Suppressor macrophage treated with lipopolysaccharide for 4 hours (primary cell): ENCODE measurements at places on chromosomes 5 and 9.
A peak's percentile ranks its signal among the peaks of the same experiment; 100 is the strongest.

DNA sequence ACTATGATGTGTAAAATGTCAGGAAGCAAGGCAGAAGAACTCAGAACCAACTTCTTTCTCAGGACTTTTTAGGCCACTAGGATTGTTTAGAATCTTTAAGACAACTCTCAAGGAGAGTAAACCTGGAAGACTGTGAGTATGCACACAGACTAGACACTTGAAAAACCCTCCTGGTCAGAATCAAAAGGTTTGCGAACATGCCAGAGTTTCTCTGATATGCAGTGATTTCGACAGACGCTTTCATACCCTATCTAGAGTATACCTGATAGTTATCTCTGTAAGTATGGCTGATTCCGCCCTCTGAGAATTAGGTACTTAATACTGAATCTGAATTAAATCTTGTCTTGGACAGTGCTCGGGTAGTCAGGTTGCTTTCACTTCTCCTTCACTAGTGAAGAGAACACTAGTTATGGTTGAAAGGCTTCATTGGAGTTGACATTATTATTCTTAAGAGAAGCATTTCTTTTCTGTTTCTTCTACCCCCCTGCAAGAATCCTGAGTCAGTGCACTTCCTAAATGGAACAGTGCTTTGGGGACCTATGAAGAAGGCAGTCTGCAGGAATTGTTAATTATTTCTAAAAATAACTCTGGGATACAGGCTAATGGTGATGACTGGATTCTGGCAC lies 158.1 kb downstream of the HACD4 start:
- no peak for DNase-seq

DNA sequence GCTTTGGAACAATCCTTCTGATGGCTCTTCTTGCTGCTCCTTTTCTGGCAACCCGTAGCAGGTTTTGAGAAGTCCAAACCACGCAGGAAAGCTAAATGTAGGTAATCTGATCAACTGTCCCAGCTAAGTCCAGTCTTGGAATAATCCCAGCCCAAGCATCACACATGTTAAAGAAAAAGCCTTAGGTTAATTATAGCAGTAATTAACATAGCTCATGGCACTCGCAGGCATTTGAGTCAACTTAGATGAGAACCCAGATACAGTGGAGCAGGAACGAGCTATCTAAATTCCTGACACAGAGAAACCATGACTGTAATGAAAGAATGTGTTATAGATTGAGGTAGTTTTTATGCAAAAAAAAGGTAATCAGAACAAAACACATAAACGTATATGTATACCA lies 844.8 kb downstream of the CDH9 start:
- DNase-seq: no peak

DNA sequence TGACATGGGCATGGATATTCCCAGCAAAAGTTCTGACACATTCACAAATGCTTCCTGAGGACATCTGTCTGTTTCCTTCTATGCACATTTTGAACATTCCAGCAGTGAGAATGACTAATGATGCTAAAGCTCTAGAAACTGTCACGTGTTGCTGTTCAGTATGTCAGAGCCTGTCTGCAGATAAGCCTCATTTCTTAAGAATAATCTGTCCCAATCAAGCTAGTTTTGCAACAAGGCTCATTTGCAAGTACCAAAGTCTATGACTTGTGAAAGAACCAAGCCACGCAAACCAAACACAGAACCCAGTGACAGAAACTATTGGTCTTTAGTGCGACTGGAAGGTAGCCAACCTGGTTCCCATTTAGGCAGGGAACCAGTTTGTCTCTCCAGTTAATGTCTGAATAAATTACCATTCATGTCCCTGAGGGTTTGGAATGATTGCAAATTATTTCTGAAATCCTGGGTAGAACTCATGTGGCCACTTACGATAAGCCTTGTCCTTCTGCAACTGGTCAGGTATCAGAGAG lies 178.5 kb downstream of the C9orf152 start:
- peak; percentile 97 for DNase-seq

GRCh38 chr5:35683466-35683865 lies 65.8 kb downstream of the SPEF2 start:
- DNase-seq: no peak

DNA sequence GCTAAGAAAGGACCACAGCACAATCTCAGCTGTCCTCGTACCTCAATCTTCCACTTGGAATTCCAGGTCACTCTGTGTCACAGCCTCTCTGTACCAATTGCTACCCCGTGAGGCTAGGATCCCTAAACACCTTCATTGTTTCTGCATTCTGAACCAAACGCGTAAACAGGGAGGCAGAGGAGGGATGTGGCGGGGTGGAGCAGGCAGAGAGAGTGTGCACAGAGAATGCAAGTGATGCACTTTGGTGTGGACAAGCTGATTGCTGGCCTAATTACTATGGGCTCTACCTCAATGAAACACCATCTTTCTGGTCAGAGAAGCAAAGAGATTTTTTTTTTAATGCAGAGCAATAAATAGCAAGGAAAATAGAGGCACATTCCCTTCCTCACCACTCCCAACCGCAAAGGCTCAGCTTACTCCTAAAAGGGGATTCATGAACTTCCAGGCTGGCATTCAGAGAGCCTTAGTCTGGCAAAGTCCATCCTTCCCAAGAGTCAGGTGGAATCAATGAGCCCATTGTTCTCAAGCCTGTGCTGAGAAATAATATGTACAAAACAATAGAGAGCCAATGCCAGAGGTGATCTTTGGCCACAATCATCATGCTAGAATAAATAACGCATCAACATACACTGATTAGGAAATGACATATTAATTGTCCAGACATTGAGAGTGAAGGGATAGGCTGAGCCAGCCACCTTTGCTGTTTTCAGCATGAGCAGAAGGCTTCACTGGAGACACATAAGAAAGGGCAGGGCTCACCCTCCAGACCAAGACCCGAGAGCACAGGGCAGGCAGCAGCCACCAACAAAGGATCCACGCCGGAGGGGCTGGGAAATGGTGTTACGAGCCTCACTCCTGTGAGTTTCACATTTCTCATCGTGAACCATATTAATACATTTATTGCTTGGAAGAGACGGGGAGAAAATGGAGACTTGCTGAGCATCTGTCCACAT lies 278.8 kb downstream of the ENC1 start:
- no peak for DNase-seq

DNA sequence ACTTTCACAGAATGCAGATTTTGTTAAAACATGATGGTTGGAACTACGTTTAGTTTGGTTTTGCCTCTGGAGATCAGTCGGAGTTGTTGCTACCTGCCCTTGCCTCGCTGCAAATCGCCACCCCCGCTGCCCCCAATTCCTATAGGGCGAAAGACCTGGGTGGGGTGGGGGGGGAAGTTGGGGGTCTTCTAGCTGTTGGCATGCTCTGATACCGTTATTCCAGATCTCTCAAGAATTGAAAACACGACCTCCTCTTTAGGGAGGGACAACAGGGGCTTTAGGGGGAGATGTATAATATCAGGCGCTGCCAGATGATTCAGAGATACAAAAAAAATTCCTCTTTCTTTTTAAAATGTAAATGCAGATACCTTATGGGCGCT lies 36.4 kb upstream of the NFIB start:
- DNase-seq: no peak

GRCh38 chr9:33415501-33416038 lies 13.2 kb upstream of the AQP7 start:
- DNase-seq: peak; percentile 69

DNA sequence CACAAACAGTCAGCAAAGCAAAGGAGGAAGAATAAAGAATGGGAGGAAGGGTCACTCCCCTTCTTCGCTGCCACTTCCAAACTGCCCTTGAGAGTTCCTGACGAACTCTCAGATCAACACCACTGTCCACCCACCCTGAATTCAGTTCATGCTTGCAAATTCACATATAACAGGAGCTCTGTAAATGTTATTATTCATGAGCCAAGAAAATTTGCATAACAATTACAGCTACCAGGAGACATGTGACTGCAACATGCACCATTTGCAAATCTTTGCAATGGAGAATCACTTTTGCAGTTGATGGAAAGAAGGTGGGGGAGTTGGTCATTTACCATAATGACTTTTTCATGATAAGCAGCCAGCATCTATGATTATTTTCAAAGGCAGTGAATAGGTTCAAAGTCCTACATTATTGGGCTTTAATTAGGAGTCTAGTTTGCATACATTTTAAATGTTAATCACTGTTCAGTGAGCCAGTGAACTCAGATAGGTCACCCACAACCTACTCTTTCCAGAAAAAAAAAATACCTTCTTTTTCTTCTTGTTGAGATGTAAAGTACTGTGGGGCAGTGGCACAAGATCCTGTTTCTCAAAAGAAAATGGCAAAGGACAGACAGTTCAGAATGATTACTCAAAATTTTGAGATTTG lies 149.7 kb downstream of the CAAP1 start:
- no peak for DNase-seq

- DNase-seq: peak; percentile 12
These were observed 486.8 kb downstream of the PSAT1 start for GRCh38 chr9:78783743-78784142.

DNA sequence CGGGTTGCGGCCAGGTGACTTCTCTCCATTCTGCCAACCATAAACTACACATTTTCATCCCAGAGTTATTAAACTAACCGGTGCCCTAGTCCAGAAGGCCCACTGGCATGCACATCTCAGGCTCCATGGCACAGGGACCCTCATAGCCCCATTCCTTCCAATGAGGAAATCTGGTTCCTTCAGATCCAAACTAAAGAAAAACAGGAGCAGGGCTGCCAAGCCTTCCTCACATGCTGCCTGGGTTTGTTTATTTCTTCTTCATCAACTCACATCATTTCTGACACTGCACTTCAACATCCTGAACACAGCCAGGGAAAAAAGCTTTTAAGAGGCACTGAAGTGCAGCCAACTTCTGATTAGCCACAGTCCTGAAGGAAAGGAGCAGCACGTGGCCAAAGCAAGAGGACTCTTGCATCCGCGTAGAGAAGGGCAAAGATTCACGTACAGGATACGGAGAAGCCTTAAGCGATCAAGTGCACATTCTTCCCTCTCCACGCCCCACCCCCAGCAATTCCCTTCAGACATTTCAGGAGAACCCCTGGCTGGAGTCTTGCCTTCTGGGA lies 22.5 kb downstream of the LHFPL2 start:
- no peak for DNase-seq

- no peak for DNase-seq
These were observed at the start of gene OR1L4 for GRCh38 chr9:122723690-122724089. TSS of gene OR1L4 (plus strand) at chr9:122723990. CDS start at chr9:122723990, 0 bp downstream.
